ENCODE measurements at places on chromosomes 6 and 20.

GRCh38 chr20:58913079-58913478 is 60.6 kb downstream of the GNAS start:
- no peaks in the 10 kb centered on the region for H3K27me3 ChIP-seq
- no peak overlapping the region for H3K4me3 ChIP-seq
- DNase-seq = no peak
- H3K27ac ChIP-seq = no peak overlapping the region
- peaks cover 8% of the 10 kb centered on the region for H3K4me1 ChIP-seq

GRCh38 chr6:161169696-161170095 is 104.2 kb downstream of the AGPAT4 start:
- peak overlapping the region; percentile 67 for H3K27ac ChIP-seq
- H3K36me3 ChIP-seq = peaks cover 14% of the 10 kb centered on the region
- H3K4me3 ChIP-seq = no peak overlapping the region
- no peaks in the 10 kb centered on the region for H3K27me3 ChIP-seq
- DNase-seq = no peak

DNA sequence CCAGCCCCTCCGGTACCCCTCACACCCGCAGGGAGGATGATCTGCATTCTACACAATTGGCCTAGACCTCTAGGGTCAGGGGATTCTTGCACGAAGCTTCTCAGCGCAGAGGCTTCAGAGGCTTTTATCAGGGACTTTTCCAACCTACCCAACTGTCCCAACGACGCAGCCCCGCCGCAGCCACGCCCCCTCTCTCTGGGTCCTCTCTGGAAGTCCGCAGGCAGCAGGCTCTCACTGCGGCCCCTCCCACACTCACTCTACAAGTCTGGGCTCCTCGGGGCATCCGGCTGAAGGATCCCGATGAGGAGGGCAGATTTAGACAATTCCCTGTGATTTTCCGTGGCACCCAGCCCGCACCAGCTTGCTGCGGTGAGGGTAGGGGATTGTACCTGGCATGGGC is 227.7 kb upstream of the RNF24 start:
- no peak for DNase-seq
- H3K27me3 ChIP-seq = peaks cover 46% of the 10 kb centered on the region
- no peaks in the 10 kb centered on the region for H3K36me3 ChIP-seq
- H3K4me1 ChIP-seq = no peaks in the 10 kb centered on the region
- H3K27ac ChIP-seq = no peak overlapping the region

DNA sequence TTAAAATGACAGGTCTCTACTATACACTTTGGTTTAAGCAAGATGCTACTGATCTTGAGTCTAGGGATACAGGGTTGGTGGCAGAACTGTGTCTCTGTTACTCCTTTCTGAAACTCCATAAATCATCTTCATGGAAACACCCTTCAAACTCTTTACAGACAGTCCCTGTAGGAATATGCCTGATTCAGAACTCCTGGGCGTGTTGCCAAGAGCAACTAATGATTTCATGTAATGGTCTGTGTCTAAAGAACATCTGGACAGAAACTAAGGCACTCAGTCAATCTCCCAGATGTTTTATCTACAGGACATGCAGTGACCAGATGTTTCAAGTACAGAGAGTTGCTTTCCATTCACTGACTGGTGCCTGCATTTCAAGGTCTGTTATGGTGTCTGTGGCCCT is 464.4 kb upstream of the CHD6 start:
- no peaks in the 10 kb centered on the region for H3K27me3 ChIP-seq
- no peak overlapping the region for H3K4me3 ChIP-seq
- H3K4me1 ChIP-seq = no peaks in the 10 kb centered on the region
- no peaks in the 10 kb centered on the region for H3K36me3 ChIP-seq

DNA sequence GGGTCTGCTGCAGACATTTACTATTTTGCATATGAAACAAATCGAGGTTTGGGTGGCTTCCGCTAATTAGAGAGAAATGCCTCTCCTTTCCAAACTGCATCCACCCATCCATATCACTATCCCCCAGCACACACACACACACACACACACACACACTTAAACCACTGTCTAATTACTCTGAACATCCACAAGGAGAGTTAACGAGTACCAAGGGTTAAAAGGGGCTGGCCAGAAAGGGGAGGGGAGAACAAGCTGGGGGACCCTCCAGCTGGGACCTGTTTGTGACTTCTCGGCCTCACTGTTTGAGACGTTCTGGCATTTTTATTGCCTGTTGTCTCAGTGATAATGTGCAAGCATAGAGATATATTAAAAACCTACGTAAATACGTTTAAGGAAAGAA is 261.2 kb downstream of the FOXC1 start:
- H3K4me1 ChIP-seq = peaks cover 7% of the 10 kb centered on the region
- no peak overlapping the region for H3K4me3 ChIP-seq
- no peaks in the 10 kb centered on the region for H3K36me3 ChIP-seq
- H3K27ac ChIP-seq = no peak overlapping the region

- H3K27ac ChIP-seq = no peak overlapping the region
- H3K36me3 ChIP-seq = peaks cover 2% of the 10 kb centered on the region
- H3K4me1 ChIP-seq = no peaks in the 10 kb centered on the region
- no peaks in the 10 kb centered on the region for H3K27me3 ChIP-seq
- no peak for DNase-seq
- H3K4me3 ChIP-seq = no peak overlapping the region
Measured at GRCh38 chr6:20632696-20633095, 98.4 kb downstream of the CDKAL1 start.

GRCh38 chr6:65671922-65672321 is 35.1 kb downstream of the EYS start:
- no peaks in the 10 kb centered on the region for H3K27me3 ChIP-seq
- H3K4me3 ChIP-seq = no peak overlapping the region
- H3K4me1 ChIP-seq = no peaks in the 10 kb centered on the region
- H3K36me3 ChIP-seq = no peaks in the 10 kb centered on the region
- no peak for DNase-seq

DNA sequence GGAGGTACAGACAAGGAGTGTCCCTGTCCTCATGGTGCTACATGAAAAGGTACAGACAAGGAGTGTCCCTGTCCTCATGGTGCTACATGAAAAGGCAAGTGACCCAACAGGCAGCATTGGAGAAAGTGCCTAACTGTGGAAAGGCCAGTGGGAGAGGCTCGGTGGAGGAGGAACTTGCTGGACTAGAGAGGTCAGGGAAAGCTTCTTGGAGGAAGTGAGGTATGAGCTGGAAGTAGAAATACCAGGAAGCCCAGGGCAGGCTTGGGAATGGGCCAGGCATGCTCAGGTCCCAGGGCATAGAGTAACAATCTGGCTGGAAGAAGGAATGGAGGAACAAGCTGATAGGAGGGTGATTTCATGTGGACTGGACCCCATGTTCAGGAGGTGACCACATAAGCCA is 59.8 kb upstream of the FNDC1 start:
- H3K36me3 ChIP-seq = no peaks in the 10 kb centered on the region
- no peaks in the 10 kb centered on the region for H3K27me3 ChIP-seq
- no peak overlapping the region for H3K27ac ChIP-seq
- peaks cover 61% of the 10 kb centered on the region for H3K4me1 ChIP-seq
- no peak overlapping the region for H3K4me3 ChIP-seq

DNA sequence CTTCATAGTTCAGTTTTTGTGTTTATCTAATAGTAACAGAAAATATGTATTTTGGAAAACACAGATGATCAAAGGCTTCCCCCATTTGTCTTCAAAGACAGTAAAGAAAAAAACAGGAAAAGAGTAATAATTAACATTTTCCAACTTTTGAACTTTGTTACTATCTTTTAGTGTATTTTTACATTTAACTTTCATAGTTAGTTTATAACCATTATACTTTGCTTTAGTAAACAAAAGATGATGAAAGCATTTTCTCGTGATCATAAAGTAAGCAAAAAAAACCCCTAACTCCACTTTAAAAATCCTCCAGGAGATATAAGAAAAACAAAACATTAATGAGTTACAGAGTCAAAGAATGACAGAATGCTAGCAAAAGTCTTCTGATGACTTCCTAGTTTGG is 13.6 kb upstream of the GPRC6A start:
- H3K27ac ChIP-seq = no peak overlapping the region
- DNase-seq = no peak
- no peaks in the 10 kb centered on the region for H3K27me3 ChIP-seq
- H3K4me1 ChIP-seq = no peaks in the 10 kb centered on the region
- H3K36me3 ChIP-seq = no peaks in the 10 kb centered on the region

- H3K36me3 ChIP-seq = no peaks in the 10 kb centered on the region
- H3K4me1 ChIP-seq = no peaks in the 10 kb centered on the region
- H3K27me3 ChIP-seq = no peaks in the 10 kb centered on the region
- H3K4me3 ChIP-seq = no peak overlapping the region
- no peak for DNase-seq
- H3K27ac ChIP-seq = no peak overlapping the region
Measured at GRCh38 chr20:7692478-7692877, 247.8 kb downstream of the HAO1 start.

DNA sequence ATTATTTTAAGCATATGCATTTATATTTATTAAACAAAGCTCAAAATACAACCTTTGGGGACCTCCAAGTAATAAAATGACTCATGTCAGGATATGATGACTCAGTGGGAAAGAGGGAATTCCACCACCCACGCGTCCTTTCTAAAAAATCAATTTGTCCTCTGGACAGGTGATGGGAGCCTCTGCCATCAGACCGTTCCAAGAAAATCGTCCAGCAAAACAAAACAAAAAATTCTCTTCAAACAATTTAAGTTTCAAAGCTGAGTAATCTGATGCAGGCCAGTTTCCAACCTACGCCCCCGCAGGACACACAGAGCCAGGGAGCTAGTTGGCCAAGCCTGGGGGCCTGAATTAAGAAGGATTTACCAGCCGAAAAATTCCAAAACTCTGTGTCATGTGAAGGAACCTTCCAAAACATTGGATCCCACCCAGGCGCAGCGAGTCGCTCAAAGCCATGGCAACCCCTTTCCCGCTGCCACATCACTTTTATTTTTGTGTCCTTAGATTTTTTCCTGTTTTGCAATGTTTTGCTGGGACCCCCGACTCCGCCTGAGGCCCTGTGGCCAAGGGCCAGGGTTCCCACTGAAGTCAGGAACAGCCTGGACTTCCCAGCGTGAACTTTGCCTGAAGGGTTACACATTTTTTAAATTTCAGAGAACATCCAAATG is 95.3 kb downstream of the NFATC2 start:
- H3K27ac ChIP-seq = no peak overlapping the region
- no peaks in the 10 kb centered on the region for H3K4me1 ChIP-seq
- H3K27me3 ChIP-seq = no peaks in the 10 kb centered on the region
- H3K4me3 ChIP-seq = no peak overlapping the region
- no peaks in the 10 kb centered on the region for H3K36me3 ChIP-seq

- H3K27ac ChIP-seq = no peak overlapping the region
- DNase-seq = no peak
- no peaks in the 10 kb centered on the region for H3K36me3 ChIP-seq
- H3K4me1 ChIP-seq = peaks cover 7% of the 10 kb centered on the region
- H3K27me3 ChIP-seq = no peaks in the 10 kb centered on the region
Measured at GRCh38 chr6:156336733-156337132, 440.4 kb upstream of the ARID1B start.

GRCh38 chr6:15553031-15553430 is 109.8 kb downstream of the DTNBP1 start:
- no peaks in the 10 kb centered on the region for H3K36me3 ChIP-seq
- H3K27me3 ChIP-seq = no peaks in the 10 kb centered on the region
- H3K4me1 ChIP-seq = no peaks in the 10 kb centered on the region
- no peak for DNase-seq
- no peak overlapping the region for H3K4me3 ChIP-seq

- no peak overlapping the region for H3K27ac ChIP-seq
- H3K27me3 ChIP-seq = no peaks in the 10 kb centered on the region
- peaks cover 8% of the 10 kb centered on the region for H3K36me3 ChIP-seq
Measured at GRCh38 chr6:4829089-4829488, 52.9 kb downstream of the CDYL start.

DNA sequence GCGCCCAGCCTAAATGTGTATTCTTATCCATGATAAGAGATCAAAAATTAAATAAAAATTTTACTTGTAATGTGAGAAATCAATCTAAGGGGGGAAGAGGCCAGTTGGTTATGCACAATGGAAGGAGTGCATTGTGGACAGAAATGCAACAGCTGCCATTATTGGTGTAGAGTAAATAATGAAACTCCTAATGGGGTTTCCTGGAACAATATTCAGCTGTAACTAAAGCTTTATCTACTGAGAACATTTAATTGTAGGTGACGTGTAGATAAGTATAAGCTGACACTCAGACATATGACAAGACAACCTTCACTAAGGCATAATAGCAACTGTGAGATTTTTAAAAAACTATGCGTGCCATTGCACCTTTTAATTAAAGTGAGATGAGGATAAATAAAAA is 71.4 kb downstream of the CEP57L1 start:
- no peak for DNase-seq
- H3K27ac ChIP-seq = no peak overlapping the region
- no peak overlapping the region for H3K4me3 ChIP-seq
- H3K4me1 ChIP-seq = no peaks in the 10 kb centered on the region
- no peaks in the 10 kb centered on the region for H3K27me3 ChIP-seq

DNA sequence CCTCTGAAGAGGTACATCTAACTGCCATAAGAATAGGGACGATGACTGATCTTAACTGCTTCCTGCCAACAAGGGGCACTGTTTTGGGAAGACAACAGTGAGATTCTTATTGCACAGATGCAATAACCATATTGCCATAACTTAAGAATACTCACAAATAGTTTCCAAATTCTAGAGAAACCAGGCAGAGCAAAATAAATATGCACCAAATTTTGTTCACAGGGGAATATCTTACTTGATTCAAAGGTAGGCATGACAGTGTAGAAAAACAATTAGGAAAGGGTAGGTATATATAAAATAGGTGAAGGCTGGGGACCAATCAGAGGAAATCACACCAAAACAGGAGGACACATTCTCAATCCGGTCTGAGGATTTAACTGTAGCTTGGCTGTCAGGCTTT is 49.9 kb upstream of the CST7 start:
- no peak overlapping the region for H3K27ac ChIP-seq
- H3K4me3 ChIP-seq = no peak overlapping the region
- H3K4me1 ChIP-seq = no peaks in the 10 kb centered on the region
- H3K27me3 ChIP-seq = no peaks in the 10 kb centered on the region
- no peaks in the 10 kb centered on the region for H3K36me3 ChIP-seq

GRCh38 chr6:49866485-49866943 is at the start of gene CRISP1:
Gene CRISP1, minus strand, starts transcription at chr6:49866535. Its CDS starts 9,135 bp downstream, at chr6:49857400.
- no peaks in the 10 kb centered on the region for H3K36me3 ChIP-seq
- no peak for DNase-seq
- H3K27me3 ChIP-seq = no peaks in the 10 kb centered on the region
- H3K4me3 ChIP-seq = no peak within 1 kb of the TSS
- H3K4me1 ChIP-seq = no peaks in the 10 kb centered on the region

GRCh38 chr6:153816366-153816765 is 222.7 kb upstream of the OPRM1 start:
- H3K27me3 ChIP-seq = no peaks in the 10 kb centered on the region
- no peak for DNase-seq
- no peaks in the 10 kb centered on the region for H3K4me1 ChIP-seq
- H3K4me3 ChIP-seq = no peak overlapping the region

DNA sequence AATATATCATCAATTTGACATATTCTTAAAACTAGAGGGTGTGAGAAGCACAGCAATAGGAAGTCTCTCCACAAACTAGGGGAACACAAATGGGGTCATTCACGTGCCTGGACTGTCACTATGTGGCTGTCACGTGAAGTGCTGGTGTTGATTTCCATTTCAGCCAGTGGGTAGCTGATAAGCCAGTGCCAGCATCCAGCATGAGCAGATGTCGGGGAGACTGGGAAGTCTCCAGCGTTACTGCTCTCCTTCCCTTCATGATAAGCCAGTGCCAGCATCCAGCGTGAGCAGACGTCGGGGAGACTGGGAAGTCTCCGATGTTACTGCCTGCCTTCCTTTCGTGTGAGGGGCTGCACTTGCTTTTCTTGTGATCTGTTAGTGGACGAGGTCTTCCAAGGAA is 5.6 kb upstream of the SLC17A9 start:
- no peak overlapping the region for H3K27ac ChIP-seq
- peaks cover 6% of the 10 kb centered on the region for H3K4me1 ChIP-seq
- no peaks in the 10 kb centered on the region for H3K27me3 ChIP-seq
- no peak for DNase-seq
- H3K36me3 ChIP-seq = peaks cover 67% of the 10 kb centered on the region

Measured in CD14-positive monocyte (primary cell).